ENCODE measurements at places on chromosomes 3 and 15.

- no peak for DNase-seq
Observed at GRCh38 chr15:94348084-94348483, 116.7 kb downstream of the MCTP2 start.

- DNase-seq, result no peak
Observed at GRCh38 chr3:59412516-59412915, 362.7 kb upstream of the CFAP20DC start.

DNA sequence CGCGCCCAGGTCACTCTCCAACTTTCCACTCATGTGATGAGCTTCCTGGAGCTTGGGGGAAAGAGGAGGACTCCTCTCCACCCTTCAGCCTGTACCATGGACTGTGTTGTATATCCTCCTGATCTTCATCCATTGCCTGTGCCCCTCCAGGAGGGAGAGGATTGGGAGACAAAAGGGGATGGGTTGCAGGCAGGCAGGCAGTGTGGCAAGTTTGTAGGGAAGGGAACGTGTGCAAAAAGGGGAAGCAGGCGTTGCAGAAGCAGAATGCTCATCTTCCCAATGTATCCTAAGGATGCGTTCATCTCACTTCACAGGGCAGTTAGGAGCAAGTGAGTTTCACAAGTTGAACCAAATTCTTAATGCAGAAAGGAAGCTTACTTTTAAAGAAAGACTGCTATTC lies 28.1 kb upstream of the GHSR start:
- DNase-seq, result no peak

- DNase-seq, result no peak
Observed at GRCh38 chr15:95263751-95264150, 1032.4 kb downstream of the MCTP2 start.

DNA sequence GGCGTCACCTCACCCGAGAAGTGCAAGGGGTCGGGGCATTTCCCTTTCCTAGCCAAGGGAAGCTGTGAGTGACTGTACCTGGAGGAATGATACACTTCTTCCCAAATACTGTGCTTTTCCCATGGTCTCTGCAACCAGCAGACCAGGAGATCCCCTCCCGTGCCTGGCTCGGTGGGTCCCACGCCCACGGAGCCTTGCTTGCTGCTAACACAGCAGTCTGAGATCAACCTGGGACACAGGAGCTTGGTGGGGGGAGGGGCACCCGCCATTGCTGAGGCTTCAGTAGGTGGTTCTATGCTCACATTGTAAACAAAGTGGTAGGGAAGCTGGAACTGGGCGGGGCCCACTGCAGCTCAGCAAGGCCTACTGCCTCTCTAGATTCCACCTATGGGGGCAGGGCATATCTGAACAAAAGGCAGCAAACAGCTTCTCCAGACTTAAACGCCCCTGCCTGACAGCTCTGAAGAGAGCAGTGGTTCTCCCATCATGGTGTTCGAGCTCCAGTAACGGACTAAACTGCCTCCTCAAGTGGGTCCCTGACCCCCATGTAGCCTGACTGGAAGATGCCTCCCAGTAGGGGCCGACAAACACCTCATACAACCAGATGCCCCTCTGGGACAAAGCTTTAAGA lies 31.4 kb upstream of the ABHD5 start:
- DNase-seq, result no peak

DNA sequence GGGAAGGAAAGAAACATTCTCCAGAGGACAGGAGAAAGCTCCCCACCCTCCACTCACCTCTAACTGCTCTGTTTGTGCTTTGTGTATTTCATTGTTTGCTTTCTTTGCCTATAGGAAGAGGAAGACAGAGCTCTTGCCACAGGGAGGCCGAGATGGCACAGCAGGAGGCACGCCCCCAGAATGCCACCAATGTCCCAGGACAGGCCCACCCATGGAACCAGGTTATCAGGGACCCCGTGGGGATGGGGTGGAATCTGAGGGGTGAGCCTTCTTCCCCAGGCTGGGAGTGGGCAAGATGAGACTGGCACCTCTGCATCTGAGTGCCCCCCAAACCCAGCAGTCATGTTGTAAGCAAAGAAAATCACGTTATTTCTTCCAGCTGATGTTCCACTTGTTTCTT lies 155.8 kb downstream of the TBC1D2B start:
- no peak for DNase-seq

- DNase-seq, result no peak
Observed at GRCh38 chr15:92813485-92813884, 86.6 kb upstream of the CHD2 start.

GRCh38 chr3:126355251-126355650 lies 2.0 kb downstream of the KLF15 start:
- no peak for DNase-seq

- no peak for DNase-seq
Observed at GRCh38 chr3:8879347-8879944, 83.8 kb downstream of the RAD18 start.

DNA sequence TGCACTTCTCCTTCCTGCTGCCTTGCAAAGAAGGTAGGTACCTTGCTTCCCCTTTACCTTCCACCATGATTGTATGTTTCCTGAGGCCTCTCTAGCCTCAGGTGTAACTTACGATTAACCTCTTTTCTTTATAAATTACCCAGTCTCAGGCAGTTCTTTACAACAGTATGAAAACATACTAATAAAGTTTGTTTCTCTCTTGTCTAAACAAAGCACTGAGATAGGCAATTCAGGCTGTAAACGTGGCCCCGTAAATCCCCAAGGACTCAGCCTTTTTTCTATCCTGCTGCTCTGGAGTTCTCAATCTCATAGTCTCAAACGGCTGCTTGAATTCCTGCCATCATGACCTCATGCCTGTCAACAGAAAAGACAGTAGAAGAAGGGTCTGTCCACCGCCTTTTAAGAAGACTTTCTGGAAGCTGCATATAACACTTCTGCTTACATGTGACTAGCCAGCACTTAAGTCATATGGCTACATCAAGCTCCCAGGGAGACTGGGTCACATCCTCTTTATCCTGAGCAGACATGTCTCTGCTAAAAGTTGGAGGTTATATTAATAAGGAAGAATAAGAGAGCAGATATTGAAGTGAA lies 257.8 kb downstream of the EBLN2 start:
- no peak for DNase-seq

GRCh38 chr15:72163719-72164118 lies 33.9 kb downstream of the GRAMD2A start:
- DNase-seq, result no peak

GRCh38 chr3:69203631-69204314 lies 81.4 kb upstream of the LMOD3 start:
- no peak for DNase-seq

- no peak for DNase-seq
Observed at GRCh38 chr15:69467636-69468035, 15.0 kb downstream of the RPLP1 start.

DNA sequence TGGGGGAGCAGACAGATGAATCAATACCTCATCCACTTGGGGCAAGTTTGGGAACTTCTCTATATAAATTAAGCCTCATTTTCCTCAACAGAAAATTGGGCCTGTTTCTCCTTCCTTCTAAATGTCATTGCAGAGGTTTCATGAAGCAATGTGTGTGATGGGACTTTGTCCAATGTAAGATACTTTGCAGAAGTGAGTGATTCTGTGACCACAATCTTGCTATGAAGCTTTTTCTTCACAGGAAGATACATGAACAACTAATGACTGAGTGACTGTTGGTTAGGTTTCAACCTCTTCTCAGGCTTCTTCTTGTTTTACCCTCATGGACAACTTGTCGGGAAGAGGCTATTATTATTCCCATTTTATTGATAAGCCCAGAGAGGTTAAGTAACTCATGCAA lies 11.0 kb downstream of the TMEM45A start:
- no peak for DNase-seq

GRCh38 chr15:77163781-77164384 lies 93.0 kb upstream of the TSPAN3 start:
- no peak for DNase-seq

GRCh38 chr15:92520914-92521623 lies 127.4 kb downstream of the ST8SIA2 start:
- no peak for DNase-seq

GRCh38 chr15:62457100-62457499 lies 292.0 kb upstream of the C2CD4B start:
- DNase-seq, result no peak

DNA sequence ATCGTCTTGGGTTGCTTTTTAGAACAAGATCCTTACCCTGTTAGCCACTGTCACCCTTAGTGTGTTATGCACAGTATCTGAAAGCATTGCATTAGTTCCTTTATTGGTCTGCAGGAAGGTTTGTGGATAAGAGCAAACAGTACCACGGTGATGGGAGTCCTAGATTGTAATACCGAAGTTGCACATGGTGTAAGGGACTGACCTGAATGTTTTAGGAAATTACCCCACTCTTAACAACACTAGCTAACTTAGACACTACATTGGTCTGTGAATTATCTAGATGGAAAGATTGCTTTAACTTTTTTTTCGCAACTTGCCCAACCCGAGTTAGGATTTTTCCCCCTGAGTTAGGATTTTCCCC lies 1.3 kb downstream of the STT3B start:
- DNase-seq, result no peak

DNA sequence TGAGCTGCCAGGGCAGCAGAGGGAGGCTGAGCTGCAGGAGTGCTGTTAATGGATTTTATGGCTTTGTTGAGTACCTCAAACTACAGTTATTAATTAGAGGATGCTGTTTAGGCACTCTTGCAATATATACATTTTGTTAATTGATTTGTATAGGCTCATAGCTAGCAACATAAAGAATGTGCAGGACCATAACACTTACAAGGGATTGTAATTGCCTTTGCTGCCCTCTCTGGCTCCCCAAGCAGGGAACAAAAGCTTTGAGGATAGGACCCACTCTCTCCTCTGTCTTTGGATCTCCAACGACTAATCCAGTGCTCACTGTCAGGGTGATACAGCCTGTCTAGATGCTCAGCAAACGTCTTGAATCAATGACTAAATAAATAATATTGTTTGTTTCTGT lies 1.2 kb upstream of the CLSTN2 start:
- no peak for DNase-seq

- no peak for DNase-seq
Observed at GRCh38 chr15:64452988-64453688, 7.2 kb upstream of the ZNF609 start.

GRCh38 chr3:15873415-15873814 lies 75.6 kb upstream of the ANKRD28 start:
- DNase-seq, result no peak

DNA sequence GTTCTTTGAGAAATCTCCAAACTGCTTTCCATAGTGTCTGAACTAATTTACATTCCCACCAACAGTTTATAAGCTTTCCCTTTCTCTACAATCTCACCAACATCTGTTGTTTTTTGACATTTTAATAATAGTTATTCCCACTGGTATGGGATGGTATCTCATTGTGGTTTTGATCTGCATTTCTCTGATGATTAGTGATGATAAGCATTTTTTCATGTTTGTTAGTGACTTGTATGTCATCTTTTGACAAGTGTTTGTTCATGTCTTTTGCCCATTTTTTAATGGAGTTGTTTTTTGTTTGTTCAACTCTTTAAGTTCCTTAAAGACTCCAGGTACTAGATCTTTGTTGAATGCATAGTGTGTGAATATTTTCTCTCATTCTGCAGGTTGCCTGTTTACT lies 116.6 kb upstream of the TSC22D2 start:
- no peak for DNase-seq

DNA sequence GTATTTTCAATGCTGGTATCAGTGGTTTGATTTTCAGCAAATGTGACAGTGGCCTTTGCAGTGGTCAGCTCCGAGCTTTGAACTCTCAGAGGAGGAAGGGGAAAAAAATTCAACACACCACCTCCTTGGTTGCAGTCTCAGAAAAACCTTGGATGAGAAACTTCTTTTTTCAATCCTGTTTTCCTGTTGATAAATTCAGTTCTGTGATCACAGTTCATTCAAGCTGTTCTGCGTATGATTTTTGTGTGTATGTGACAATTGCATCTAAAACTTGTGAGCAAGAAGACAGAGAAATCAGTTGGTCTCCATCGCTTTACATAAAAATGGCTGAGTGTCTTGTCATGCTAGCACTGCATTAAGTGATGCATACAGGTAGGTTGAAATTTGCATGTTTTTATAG lies 19.2 kb downstream of the ZBTB38 start:
- DNase-seq, result no peak

- no peak for DNase-seq
Observed at GRCh38 chr3:31946484-31947081, 34.5 kb downstream of the OSBPL10 start.

DNA sequence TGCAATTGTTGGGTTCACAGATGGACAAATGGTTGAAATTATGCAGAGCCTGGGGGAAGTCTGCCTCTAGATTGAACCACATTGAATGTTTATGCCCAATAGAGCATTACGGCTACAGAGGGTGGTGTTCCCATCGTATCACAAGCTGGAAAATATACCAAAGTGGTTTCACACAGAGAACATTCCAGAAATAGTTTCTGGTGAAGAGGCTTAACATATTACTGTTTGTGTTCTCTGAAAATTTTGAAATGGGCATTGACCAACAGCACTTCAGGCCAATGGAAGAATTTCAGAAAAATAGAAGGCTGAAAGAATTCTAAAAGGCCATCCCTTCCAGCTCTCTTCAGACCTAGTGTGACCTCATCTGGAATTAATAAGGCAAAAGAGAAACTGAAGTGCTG lies 203.9 kb downstream of the NEK10 start:
- no peak for DNase-seq

GRCh38 chr3:71801986-71802385 lies 17.0 kb upstream of the PROK2 start:
- no peak for DNase-seq

Measured in activated naive CD4-positive, alpha-beta T cell (primary cell).